Activated CD8-positive, alpha-beta T cell treated with anti-CD3 and anti-CD28 coated beads, Interleukin-2, amount 10 ng/mL, durations not matched to agents 7 days and 5 days (primary cell): ENCODE measurements at places on chromosomes 2 and 18. TPM values are rescaled to one million over a fixed set of nuclear protein-coding genes. Genes with fewer than 3 reads are reported as not detected.

IGFBP2 gene
- 75.5 TPM for total RNA-seq

DNA sequence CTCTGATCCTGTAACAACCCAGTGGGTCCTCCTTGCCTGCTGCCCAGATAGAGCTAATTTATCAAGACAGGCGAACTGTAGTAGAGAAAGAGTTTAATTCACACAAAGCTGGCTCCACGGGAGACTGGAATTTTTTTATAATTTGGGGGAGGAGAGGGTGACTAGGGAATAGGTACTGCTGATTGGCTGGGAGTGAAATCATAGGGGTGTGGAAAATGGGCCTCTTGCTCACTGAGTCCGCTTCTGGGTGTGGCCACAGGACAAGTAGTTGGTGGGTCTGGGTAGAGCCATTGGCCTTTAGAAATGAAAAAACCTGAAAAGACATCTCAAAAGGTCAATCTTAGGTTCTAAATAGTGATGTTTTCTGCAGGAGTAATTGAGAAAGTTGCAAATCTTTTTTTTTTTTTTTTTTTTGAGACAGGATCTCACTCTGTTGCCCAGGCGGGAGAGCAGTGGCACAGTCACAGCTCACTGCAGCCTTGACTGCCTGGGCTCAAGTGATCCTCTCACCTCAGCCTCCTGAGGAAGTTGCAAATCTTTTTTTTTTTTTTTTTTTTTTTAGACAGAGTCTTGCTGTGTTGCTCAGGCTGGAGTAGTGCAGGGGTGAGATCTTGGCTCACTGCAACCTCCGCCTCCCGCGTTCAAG is 14.4 kb upstream of the UGGT1 start:
- no peak overlapping the region for H3K27ac ChIP-seq
- no peaks in the 10 kb centered on the region for H3K36me3 ChIP-seq
- no peak for DNase-seq
- H3K4me3 ChIP-seq: no peak overlapping the region
- H3K27me3 ChIP-seq: no peaks in the 10 kb centered on the region

- peaks cover 11% of the 10 kb centered on the region for H3K4me1 ChIP-seq
- no peak for DNase-seq
- no peaks in the 10 kb centered on the region for H3K27me3 ChIP-seq
- no peak overlapping the region for H3K27ac ChIP-seq
- no peaks in the 10 kb centered on the region for H3K36me3 ChIP-seq
- no peak overlapping the region for H3K4me3 ChIP-seq
Observed at GRCh38 chr2:37831081-37831780, 93.9 kb upstream of the RMDN2 start.

- no peak for DNase-seq
- H3K36me3 ChIP-seq: no peaks in the 10 kb centered on the region
- no peak overlapping the region for H3K27ac ChIP-seq
- no peak overlapping the region for H3K4me3 ChIP-seq
- peaks cover 10% of the 10 kb centered on the region for H3K4me1 ChIP-seq
Observed at GRCh38 chr18:67421651-67422050, 94.9 kb downstream of the DSEL start.

DNA sequence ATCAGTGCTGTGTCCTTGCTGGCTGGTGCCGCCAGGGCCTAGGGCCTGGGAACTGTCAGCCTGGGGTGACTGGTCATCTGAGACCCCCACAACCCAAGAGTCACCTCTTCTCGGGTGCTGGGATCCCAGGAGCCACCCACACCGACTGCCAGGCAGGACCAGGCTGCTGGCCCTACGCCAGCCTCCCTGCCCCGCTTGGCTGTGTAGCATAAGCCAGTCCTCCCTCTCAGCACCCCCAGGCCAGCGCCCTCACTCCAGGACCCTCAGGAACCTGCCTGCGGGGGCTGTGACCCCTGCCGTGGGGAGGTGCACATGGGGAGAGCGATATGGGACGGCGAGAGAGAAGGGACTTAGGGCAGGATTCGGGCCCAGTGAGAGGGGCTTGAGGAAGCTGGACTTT is 9.5 kb downstream of the ARHGEF4 start:
- H3K27ac ChIP-seq: no peak overlapping the region
- H3K4me3 ChIP-seq: no peak overlapping the region
- no peaks in the 10 kb centered on the region for H3K36me3 ChIP-seq
- no peak for DNase-seq
- no peaks in the 10 kb centered on the region for H3K27me3 ChIP-seq
- no peaks in the 10 kb centered on the region for H3K4me1 ChIP-seq

DNA sequence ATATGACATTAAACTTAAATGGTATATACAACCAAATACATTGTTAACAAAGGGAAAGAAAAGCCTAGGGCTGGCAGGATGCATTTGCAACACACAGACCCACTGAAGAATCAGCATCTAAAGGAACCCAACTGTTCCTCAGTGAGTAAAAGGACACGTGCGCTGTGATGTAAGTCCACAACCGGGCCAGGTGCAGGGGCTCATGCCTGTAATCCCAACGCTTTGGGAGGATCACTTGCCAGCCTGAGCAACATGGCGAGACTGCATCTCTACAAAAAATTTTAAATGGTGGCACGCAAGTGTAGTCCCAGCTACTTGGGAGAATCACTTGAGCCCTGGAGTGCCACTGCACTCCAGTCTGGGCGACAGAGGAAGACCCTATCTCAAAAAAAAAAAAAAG is 3.9 kb downstream of the DTNB start:
- no peaks in the 10 kb centered on the region for H3K36me3 ChIP-seq
- no peak for DNase-seq
- H3K27me3 ChIP-seq: peaks cover 4% of the 10 kb centered on the region
- no peak overlapping the region for H3K27ac ChIP-seq
- H3K4me3 ChIP-seq: no peak overlapping the region

CCDC141 gene
- 19.5 TPM for total RNA-seq

- peaks cover 2% of the 10 kb centered on the region for H3K27me3 ChIP-seq
- no peaks in the 10 kb centered on the region for H3K4me1 ChIP-seq
- no peak overlapping the region for H3K4me3 ChIP-seq
Observed at GRCh38 chr18:59621027-59621426, 76.2 kb downstream of the CCBE1 start.

IL36RN gene
- not detected for total RNA-seq

DNA sequence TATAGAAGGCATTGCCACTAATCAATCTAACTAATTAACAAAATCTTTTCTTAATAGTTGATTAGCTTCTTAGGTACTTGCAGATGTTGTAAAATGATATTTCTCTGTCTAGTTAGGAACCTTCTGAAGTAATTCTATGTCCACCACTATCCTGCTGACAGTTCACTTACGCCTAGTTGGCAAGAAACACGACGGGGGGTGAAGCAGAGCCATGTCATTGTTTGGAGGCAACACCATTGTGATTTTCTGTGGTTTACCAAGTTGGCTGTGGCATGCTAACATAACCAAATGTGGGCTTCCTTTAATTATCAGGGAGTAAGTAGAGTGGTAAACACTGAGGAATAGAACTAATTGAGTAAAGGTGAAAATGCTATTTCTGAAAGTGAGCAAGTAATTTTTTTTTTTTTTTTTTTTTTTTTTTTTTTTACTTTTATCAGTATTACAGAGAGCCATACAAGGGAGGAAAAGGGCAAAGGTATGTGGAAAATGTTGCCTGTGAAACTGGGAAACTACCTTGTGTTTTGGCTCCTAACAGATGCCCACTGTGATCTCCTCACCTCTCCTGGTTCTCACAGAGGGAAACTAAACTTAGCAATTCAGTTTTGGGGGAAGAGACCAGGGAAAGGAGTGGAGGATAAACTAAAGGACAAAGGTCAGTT is 126.8 kb downstream of the MEIS1 start:
- H3K4me1 ChIP-seq: no peaks in the 10 kb centered on the region
- no peak overlapping the region for H3K27ac ChIP-seq
- DNase-seq: no peak
- no peaks in the 10 kb centered on the region for H3K36me3 ChIP-seq
- H3K4me3 ChIP-seq: no peak overlapping the region
- peaks cover 3% of the 10 kb centered on the region for H3K27me3 ChIP-seq

IL36A gene
- total RNA-seq: 0.29 TPM

SALL3 gene
- not detected for total RNA-seq

DNA sequence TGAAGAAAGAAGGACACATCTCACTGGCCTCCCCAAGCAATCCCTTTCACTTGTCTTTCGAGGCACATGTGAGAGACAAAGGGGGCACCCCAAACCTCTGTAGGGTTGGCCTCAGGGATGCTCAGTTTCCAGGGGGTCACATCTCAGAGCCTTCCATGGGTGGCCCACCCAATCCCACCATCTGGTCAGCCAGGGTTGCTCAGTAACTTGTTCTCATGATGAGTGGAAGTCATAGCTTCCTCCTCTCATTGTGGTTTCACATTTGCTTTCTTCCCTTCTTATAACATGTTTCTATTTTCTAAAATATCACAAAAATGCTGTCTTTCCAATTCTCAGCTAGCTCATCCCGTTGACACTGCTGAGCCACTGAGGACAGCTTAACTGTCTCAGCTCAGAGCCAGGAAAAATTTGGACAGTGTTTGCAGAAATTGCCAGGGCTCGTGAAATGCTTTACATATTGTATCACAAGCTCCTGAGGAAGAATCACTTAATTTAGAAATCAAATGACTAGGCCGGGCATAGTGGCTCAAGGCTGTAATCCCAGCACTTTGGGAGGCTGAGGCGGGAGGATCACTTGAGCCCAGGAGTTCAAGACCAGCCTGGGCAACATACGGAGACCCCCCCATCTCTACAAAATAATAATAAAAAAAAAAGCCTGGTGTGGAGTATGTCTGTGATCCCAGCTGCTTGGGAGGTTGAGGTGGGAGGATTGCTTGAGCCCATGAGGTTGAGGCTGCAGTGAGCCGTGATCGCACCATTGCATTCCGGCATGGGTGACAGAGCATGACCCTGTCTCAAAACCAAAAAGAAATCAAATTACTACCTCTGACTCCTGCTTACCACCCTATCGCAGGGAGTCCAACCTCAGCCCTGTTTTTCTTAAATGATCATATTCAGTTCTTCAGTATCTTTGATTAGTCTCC is 129.3 kb downstream of the PRKCE start:
- no peak for DNase-seq
- H3K36me3 ChIP-seq: no peaks in the 10 kb centered on the region
- H3K4me3 ChIP-seq: no peak overlapping the region
- H3K27me3 ChIP-seq: no peaks in the 10 kb centered on the region
- H3K27ac ChIP-seq: no peak overlapping the region

DNA sequence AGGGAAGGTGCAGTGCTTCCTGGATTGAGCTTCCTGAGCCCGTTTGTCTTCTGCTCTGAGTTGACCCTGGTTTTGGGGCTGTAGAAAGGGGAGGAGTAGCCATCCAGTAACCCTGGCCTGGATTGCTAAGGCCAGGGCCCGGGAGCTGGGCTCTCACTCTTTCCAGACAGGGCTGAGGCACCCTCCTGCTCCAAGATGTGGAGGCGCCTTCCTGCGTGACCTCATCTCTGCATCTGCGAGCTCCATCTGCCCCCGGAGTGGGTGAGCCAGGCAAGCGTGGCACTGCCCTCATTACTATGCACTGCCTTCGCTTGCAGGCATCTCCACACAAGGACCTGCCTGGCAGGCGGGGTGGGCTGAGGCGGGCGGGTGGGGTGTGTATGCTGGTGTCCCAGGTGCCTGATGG is 58.0 kb downstream of the RAB31 start:
- no peak overlapping the region for H3K4me3 ChIP-seq
- DNase-seq: no peak
- no peaks in the 10 kb centered on the region for H3K4me1 ChIP-seq
- peaks cover 16% of the 10 kb centered on the region for H3K27me3 ChIP-seq
- no peak overlapping the region for H3K27ac ChIP-seq
- no peaks in the 10 kb centered on the region for H3K36me3 ChIP-seq

DNA sequence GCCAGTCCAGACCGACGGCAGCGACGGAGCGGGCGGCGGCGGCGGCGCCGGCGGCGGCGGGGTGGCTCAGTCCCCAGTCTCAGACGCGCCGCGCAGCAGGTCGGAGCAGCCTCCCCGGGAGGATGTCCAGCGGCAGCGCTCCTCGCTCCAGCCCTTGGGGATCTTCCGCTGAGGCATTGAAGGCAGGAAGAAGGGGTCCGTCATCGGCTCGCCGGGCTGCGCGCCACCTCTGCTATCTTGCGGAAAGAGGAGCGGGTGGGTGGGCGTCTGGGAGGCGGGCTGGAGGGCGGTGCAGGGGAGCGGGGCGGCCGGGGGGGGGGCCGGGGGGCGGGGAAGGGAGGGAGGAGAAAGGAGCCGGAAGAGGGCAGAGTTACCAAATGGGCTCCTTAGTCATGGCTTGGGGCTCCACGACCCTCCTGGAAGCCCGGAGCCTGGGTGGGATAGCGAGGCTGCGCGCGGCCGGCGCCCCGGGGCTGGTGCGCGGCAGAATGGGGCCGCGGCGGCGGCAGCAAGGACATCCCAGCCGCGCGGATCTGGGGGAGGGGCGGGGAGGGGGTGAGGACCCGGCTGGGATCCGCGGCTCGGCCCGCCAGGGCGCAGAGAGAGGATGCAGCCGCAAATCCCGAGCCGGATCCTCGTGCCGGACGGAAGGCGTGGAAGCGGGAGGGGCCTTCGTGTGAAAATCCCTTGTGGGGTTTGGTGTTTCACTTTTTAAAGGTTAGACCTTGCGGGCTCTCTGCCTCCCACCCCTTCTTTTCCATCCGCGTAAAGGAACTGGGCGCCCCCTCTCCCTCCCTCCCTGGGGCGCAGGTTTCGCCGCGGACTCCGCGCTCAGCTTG is at the start of gene NETO1:
TSS of gene NETO1 (minus strand) at position 242 of the 839 bp plus-strand sequence. CDS start 696 bp downstream, outside the sequence.
- H3K4me3 ChIP-seq: no peak within 1 kb of the TSS
- no peak within 1 kb of the TSS for H3K27ac ChIP-seq
- no peak for DNase-seq
- H3K4me1 ChIP-seq: peaks cover 4% of the 10 kb centered on the region
- peaks cover 31% of the 10 kb centered on the region for H3K27me3 ChIP-seq

DNA sequence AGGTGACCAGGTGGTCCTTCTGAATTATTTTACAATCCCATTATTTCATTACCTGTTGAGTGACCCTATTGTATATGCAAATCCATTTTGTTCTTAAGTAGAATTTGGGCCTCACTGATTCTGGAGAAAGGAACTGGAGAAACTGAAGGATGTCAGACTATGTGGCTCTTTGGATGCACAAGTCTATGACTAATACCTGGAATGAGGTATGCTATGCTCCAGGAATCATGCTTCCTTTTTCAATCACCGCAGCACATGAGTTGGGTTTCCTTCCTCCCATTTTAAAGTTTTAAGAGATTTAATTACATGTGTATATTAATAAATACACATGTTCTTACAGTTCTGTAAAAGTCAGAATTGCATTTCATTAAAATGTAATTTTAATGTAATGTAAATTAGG is 253.9 kb upstream of the VWC2L start:
- H3K27ac ChIP-seq: no peak overlapping the region
- DNase-seq: no peak
- H3K27me3 ChIP-seq: no peaks in the 10 kb centered on the region
- H3K36me3 ChIP-seq: no peaks in the 10 kb centered on the region

SP5 gene
- total RNA-seq: not detected

GRCh38 chr2:133490411-133490980 is 77.8 kb downstream of the NCKAP5 start:
- H3K27ac ChIP-seq: no peak overlapping the region
- no peak for DNase-seq
- no peak overlapping the region for H3K4me3 ChIP-seq
- H3K27me3 ChIP-seq: no peaks in the 10 kb centered on the region

C2orf66 gene
- total RNA-seq: 0.13 TPM

- H3K36me3 ChIP-seq: no peaks in the 10 kb centered on the region
- H3K4me3 ChIP-seq: no peak overlapping the region
- H3K27me3 ChIP-seq: no peaks in the 10 kb centered on the region
- no peak overlapping the region for H3K27ac ChIP-seq
Observed at GRCh38 chr2:23628926-23629771, 244.2 kb downstream of the KLHL29 start.

UGT1A8 gene
- not detected for total RNA-seq

GRCh38 chr2:86064006-86064405 is 41.7 kb downstream of the POLR1A start:
- no peak overlapping the region for H3K4me3 ChIP-seq
- peaks cover 77% of the 10 kb centered on the region for H3K36me3 ChIP-seq
- no peaks in the 10 kb centered on the region for H3K27me3 ChIP-seq
- no peak for DNase-seq

ARID5A gene
- 40.1 TPM for total RNA-seq
